ENCODE measurements at places on chromosomes 1 and 21. TPM values are rescaled to one million over a fixed set of nuclear protein-coding genes. Genes with fewer than 3 reads are reported as not detected.

DNA sequence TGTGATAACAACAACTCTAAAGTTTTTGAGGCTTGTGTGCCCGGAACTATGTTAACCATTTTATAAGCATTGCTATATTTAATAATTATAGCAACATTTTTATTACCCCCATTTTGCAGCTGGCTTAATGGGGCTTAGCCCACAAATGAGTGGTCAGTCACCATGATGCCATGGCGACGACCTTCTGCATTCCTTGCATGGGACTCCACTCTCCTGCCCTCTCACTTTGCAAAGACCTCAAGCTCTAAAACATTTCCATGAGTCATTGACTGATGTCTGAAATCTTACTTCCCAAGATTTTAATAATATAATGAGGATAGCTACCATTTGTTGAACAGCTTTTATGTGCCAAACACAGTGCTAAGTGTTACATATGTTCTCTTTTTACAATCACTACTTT, 15.4 kb downstream of the NGF start:
- DNase-seq: no peak
- H3K36me3 ChIP-seq: no peaks in the 10 kb centered on the region
- no peaks in the 10 kb centered on the region for H3K4me1 ChIP-seq
- no peak overlapping the region for H3K27ac ChIP-seq
- H3K27me3 ChIP-seq: peaks cover 8% of the 10 kb centered on the region
- no peak overlapping the region for H3K4me3 ChIP-seq

DNA sequence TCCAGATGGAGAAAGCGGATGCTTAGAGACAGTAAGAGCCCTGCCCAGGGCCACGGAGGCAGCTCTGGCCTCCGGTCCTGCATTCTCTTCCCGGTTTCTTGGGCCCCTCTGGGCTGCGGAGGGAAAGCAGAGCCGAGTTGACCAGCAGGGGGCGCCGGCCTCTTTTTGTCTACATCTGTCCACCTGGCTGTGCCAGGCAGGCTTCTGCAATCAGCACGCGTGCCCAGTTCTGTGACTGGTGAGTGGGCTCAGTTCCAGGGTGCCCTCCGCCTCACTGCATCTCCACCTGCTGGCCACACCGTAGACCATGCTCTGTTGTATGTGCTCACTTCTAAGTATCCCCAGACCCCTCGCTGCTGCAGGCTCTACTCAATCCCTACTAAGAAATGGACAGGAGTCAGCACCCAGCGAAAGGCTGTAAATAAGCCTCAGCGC, 6.7 kb upstream of the HUNK start:
- DNase-seq: peak; percentile 37
- H3K36me3 ChIP-seq: no peaks in the 10 kb centered on the region
- no peaks in the 10 kb centered on the region for H3K4me1 ChIP-seq

DNA sequence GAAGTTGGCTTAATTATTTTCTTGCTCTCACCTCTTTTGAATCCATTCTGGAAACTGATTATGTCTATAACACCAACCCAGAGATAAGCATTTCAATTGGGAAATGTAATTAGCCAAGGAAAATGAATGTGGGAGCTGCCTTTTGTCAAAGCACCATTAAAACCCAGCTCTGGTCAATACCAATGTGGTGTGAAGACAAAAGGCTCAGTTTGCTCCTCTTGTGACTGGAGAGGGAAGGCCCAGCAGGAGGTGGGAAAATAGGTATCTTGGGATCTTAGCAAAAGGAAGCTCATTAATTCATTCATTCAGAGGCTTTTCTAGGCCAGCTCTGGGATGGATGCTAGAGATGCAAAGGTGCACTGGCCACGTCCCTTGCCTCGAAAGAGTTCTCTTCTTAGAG, 75.0 kb upstream of the SELENON start:
- no peak overlapping the region for H3K27ac ChIP-seq
- H3K4me1 ChIP-seq: peaks cover 3% of the 10 kb centered on the region
- peaks cover 72% of the 10 kb centered on the region for H3K27me3 ChIP-seq
- no peaks in the 10 kb centered on the region for H3K36me3 ChIP-seq
- H3K4me3 ChIP-seq: no peak overlapping the region
- no peak for DNase-seq

CD5L gene
- not detected for total RNA-seq

F13B gene
- total RNA-seq: not detected

TRIM17 gene
- 1.4 TPM for total RNA-seq

- H3K36me3 ChIP-seq: peaks cover 11% of the 10 kb centered on the region
- H3K4me1 ChIP-seq: peaks cover 44% of the 10 kb centered on the region
- no peak for DNase-seq
- H3K4me3 ChIP-seq: peak overlapping the region; percentile 94
These were observed 31.2 kb upstream of the CFAP126 start for GRCh38 chr1:161398900-161399256.

- H3K36me3 ChIP-seq: peaks cover 11% of the 10 kb centered on the region
- no peak for DNase-seq
- H3K4me1 ChIP-seq: peaks cover 49% of the 10 kb centered on the region
- no peak overlapping the region for H3K27ac ChIP-seq
These were observed 235.0 kb upstream of the FGGY start for GRCh38 chr1:59061876-59062275.

URB2 gene
- total RNA-seq: 38.4 TPM

GRCh38 chr1:228009116-228009827, 2.5 kb downstream of the WNT3A start:
- no peaks in the 10 kb centered on the region for H3K36me3 ChIP-seq
- no peak for DNase-seq
- H3K27me3 ChIP-seq: peaks cover 37% of the 10 kb centered on the region
- H3K4me1 ChIP-seq: no peaks in the 10 kb centered on the region
- no peak overlapping the region for H3K27ac ChIP-seq

TLR5 gene
- not detected for total RNA-seq

DNA sequence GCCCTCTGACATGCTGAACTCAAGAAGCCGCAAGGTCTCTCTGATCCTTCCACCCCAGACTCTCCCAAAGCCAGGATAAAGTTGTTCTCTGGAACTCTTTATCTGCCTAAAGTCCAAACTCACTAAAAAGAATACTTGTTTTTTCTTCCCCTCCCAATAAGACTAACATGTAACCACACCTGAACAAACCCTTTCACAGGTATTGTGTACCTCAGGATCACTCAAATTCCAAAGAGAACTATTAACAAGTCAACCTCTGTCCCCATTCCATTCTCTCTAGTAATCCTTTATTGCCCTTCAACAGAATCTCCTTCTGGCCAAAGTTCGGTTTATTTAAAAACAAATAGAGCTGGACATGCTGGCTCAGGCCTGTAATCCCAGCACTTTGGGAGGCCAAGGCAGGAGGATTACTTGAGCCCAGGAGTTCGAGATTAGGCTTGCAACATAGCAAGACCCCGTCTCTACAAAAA, 4.1 kb upstream of the TOE1 start:
- no peaks in the 10 kb centered on the region for H3K27me3 ChIP-seq
- H3K4me1 ChIP-seq: peaks cover 33% of the 10 kb centered on the region
- peaks cover 25% of the 10 kb centered on the region for H3K36me3 ChIP-seq
- no peak for DNase-seq
- no peak overlapping the region for H3K4me3 ChIP-seq

PPCS gene
- total RNA-seq: 48.0 TPM

CD244 gene
- total RNA-seq: not detected

- DNase-seq: no peak
- H3K4me1 ChIP-seq: peaks cover 62% of the 10 kb centered on the region
- H3K4me3 ChIP-seq: peak overlapping the region; percentile 30
- H3K27me3 ChIP-seq: no peaks in the 10 kb centered on the region
- peaks cover 7% of the 10 kb centered on the region for H3K36me3 ChIP-seq
These were observed 96.4 kb downstream of the SSBP3 start for GRCh38 chr1:54309631-54310366.

DNA sequence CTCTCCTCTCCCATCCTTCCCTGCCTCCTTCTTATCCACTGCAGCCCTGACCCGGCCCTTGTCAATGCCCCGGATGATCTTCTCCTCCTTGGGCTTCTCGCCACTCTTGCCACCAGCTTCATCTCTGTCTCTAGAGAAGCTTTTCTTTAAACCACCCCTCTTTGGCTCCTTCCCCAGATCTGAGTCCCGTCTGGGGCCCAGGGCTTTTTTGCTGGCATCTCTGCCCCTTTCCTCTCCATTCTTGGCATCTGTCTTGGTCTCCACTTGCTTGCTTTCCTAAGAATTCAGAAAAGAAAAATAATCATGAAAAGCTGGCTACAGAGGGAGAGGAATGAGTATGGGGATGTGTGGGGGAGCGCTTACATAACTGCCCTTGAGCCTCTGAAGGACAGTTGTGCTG, 11.8 kb downstream of the SHISA4 start:
- H3K4me1 ChIP-seq: peaks cover 10% of the 10 kb centered on the region
- no peaks in the 10 kb centered on the region for H3K36me3 ChIP-seq
- DNase-seq: no peak
- no peak overlapping the region for H3K4me3 ChIP-seq
- H3K27ac ChIP-seq: no peak overlapping the region

AGPAT3 gene
- 132 TPM for total RNA-seq

- H3K36me3 ChIP-seq: no peaks in the 10 kb centered on the region
- peaks cover 2% of the 10 kb centered on the region for H3K27me3 ChIP-seq
- no peak overlapping the region for H3K27ac ChIP-seq
- peak; percentile 27 for DNase-seq
- no peaks in the 10 kb centered on the region for H3K4me1 ChIP-seq
These were observed 33.2 kb downstream of the NHLH2 start for GRCh38 chr1:115807723-115808122.

DNA sequence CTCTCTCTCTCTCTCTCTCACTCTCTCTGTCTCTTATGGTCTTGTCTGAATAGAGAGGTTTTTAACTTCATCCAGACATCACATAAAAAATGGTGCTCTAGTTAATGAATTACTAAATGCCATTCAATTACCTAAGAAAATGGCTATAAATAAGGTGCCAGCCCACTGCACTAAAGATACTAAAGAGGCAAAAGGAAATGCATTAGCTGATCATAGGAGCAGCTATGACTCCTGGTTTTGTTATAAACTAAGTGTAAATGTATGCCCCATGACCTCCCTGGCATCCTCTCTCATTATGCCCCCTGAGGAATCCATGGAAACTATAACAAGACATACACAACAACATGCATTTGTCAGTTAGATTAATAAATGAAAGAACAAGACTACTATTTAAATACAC, 57.5 kb upstream of the PDC start:
- H3K4me3 ChIP-seq: no peak overlapping the region
- H3K27ac ChIP-seq: no peak overlapping the region
- H3K27me3 ChIP-seq: peaks cover 6% of the 10 kb centered on the region

- peak; percentile 48 for DNase-seq
- H3K4me3 ChIP-seq: peak within 1 kb of the TSS; percentile 84
- H3K4me1 ChIP-seq: peaks cover 60% of the 10 kb centered on the region
These were observed at the start of gene RHOC for GRCh38 chr1:112706505-112707220. RHOC (minus strand) TSS chr1:112707127; CDS start chr1:112703799, 3,328 bp downstream.

- H3K4me3 ChIP-seq: no peak overlapping the region
- peaks cover 8% of the 10 kb centered on the region for H3K27me3 ChIP-seq
- no peaks in the 10 kb centered on the region for H3K36me3 ChIP-seq
- DNase-seq: no peak
These were observed 61.4 kb upstream of the DYNLT5 start for GRCh38 chr1:66690666-66691381.

- DNase-seq: no peak
- H3K4me1 ChIP-seq: no peaks in the 10 kb centered on the region
- no peak overlapping the region for H3K4me3 ChIP-seq
- no peak overlapping the region for H3K27ac ChIP-seq
These were observed 43.8 kb downstream of the RBM11 start for GRCh38 chr21:14259747-14260146.
